Stimulated activated CD8-positive, alpha-beta memory T cell treated with anti-CD3 and anti-CD28 coated beads, Interleukin-2, amount 100 ng/mL, for 48 hours (primary cell): ENCODE measurements at places on chromosomes 16 and 17.
A peak's percentile ranks its signal among the peaks of the same experiment; 100 is the strongest.

DNA sequence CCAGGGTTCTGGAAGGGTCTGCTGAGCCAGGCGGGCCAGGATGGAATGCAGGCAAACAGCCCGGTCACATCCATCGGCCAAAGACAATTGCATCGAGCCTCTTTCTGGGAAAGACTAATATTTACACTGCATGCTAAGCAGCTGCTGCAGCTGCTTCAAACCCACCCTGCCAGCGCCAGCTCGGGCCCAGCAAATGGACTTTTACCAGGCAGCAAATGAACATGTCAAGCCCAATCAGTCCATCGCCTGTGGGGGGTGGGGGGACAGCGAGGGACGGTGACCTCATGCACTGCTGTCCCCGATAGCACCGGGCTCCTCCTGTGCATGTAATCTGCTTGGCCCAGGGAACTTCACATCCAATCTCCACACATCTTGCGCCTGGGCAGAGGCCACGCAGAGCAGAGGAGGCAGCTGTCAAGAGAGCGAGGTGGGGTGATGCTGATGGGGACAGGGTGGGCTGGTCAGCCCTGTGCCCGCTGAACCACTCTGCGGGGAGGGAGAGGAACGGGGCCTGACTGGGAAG lies 39.4 kb upstream of the CDH5 start:
- DNase-seq, result no peak

GRCh38 chr17:47230864-47231263 lies 21.7 kb downstream of the MYL4 start:
- DNase-seq, result no peak

DNA sequence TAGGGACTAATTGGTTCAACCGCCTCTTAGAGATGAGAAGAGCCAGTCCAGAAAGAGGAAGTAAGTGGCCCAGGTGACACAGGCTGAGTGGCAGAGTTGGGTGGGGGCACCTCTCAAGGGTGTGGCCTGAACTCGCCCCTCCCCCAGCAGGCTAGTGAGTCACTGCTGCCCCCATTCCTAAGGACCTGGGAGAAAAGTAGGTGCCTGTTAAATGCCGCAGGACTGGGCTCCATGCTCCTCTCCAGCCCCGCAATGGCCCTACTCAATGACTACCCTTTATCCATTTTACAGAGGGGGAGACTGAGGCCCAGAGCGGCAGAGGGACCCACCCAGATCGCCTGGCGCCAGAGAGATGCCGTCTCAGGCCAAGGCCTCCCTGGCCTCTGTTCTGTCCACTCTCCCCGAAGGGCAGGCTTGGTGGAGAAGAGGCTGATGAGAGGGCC lies 8.1 kb downstream of the TMEM235 start:
- no peak for DNase-seq

DNA sequence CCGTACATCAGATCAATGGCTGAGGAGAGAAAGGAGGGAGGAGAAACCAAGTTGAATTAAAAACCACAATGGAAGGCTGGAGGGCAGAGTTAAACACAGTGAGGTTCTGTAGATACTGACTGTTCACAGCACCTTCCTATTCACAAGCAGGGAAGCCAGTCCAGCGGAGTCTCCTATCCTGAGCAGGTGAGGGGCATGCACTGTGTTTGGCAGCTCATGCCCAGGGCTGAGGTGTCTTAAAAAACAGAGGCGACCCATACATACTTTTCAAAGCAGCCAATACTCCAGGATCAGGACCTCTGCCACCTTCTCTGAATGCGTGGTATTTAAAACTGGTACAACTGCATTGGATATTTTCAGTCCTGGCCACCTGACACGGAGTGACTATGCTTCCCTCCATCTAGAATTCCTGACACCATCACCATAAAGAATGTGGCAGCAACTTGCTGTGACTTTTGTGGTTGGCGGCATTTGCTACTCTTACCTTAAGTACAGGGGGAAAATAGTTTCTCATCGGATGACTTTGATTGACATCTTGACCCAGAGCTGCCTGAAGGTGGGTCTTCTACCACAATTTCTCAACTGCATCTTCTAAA lies 21.5 kb downstream of the USP22 start:
- no peak for DNase-seq

DNA sequence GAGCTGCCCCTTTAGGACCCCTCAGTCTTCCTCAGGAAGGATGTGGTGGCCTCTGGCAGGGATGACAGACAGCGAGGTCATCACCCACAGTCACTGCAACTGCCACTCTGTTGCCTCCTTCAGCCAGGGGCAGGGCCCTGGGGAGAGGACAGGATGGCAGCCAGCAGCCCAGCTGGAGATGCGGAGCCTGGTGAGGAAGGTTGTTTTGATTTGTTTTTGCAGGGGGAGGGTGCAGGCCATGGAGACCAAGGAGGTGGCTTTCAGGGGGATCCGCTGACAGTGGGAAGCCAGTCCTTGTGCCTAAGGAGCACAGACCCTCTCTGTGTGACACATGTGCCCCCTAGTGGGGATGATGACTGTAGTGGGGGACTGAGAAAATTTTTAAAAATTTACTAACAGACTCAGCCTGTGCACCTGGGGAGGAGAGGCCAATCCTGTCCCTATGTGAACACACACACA lies 7.4 kb downstream of the PRCD start:
- peak; percentile 42 for DNase-seq

- DNase-seq, result no peak
These were observed 19.6 kb downstream of the CLUAP1 start for GRCh38 chr16:3520413-3520812.

DNA sequence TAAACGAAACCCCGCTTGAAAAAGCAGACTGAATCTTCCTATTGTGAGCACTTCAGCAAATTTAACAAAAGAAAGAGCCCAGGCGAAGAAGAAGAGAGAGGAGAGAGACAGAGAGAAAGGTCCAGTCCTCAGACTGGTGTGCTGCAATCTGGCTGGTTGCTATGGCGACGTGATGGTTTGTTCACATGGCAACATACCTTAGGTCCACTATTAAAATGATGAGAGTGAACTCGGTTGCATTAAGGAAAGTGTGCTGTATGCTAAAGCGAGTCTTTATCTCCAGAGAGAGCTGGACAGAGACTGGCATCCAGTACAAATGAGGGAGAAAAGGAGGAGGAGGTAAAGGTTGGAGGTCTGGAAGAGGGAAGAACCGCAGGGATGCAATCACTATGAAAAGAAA lies 271.8 kb upstream of the ZFHX3 start:
- DNase-seq, result no peak

- no peak for DNase-seq
These were observed 218.3 kb downstream of the SOX9 start for GRCh38 chr17:72338847-72339790.

- DNase-seq, result no peak
These were observed 17.7 kb downstream of the TAOK1 start for GRCh38 chr17:29407856-29408255.

GRCh38 chr16:28179354-28179753 lies 32.4 kb downstream of the XPO6 start:
- DNase-seq, result no peak

DNA sequence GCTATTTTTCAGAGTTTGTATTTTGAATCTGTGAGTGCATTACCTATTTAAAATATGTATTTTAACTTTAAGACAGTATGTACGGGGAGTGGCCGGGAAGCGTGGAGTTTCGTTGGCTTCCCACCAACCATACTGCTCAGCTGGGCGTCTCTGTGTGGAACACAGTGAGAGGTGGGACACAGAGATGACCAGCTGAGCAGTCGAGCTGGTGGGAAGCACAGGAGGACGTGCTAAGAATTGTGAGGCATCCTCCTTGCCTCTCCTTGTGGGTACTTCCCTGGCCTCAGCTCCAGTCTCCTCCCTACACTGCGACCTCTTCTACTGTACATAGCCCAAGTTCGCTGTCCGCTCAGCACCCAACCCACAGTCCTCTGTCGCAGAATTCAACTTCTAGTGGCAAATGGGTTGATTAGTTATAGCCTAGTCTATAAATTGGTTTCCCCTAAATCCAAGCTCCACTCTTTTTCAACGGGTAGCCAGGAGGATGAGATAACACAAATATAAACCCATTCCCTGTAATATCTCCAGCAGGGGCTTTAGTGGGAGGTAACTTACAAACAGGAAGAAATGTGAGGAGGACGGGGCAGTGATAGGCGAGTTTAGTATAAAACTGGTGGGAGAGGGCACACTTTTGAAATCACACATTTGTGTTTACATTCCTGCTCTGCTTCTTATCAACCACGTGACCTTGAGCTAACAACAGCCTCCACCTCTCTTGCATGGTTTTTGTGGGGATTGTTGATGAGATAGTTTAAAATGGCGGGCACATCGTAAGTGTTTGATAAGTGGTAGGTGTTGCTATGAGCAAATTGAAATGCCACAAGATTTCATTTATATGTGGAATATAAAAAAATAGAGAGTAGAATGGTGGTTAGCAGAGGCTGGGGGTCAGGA lies 211.9 kb upstream of the HS3ST3A1 start:
- DNase-seq, result no peak

- DNase-seq, result no peak
These were observed 4.7 kb upstream of the IGSF6 start for GRCh38 chr16:21656795-21657768.

- no peak for DNase-seq
These were observed 26.3 kb upstream of the ABCA3 start for GRCh38 chr16:2366660-2367309.

GRCh38 chr17:3535253-3535995 lies 22.2 kb downstream of the TRPV3 start:
- peak; percentile 49 for DNase-seq

DNA sequence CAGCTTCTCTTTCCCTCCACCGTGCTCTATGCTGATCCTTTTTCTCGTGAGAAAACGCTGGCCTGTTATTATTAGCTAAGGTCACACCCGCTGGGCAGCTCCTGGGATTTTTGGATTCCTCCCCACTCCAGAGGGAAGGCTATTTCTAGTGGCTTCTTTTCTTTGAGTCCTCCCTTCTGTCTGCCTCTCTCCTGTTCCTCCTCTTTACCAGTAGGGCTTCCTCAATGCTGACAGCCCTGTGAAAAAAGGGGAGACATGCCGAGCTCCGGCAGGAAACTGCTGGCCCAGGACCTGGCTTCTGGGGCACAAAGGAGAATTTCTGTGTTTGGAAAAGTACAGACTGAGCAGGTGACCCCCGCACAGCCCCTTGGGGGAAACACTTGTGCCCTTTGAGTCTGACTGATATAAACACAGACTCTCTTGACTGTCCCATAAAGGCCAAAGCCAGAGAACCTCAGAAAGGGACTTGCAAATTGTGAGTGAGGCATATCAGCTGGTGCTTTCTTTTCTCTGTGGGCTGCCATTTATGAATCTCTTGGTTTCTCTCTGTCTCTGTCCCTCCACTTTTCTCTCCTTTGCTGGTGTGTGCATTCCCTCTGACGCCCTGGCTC lies 14.0 kb upstream of the RNF135 start:
- DNase-seq, result no peak

DNA sequence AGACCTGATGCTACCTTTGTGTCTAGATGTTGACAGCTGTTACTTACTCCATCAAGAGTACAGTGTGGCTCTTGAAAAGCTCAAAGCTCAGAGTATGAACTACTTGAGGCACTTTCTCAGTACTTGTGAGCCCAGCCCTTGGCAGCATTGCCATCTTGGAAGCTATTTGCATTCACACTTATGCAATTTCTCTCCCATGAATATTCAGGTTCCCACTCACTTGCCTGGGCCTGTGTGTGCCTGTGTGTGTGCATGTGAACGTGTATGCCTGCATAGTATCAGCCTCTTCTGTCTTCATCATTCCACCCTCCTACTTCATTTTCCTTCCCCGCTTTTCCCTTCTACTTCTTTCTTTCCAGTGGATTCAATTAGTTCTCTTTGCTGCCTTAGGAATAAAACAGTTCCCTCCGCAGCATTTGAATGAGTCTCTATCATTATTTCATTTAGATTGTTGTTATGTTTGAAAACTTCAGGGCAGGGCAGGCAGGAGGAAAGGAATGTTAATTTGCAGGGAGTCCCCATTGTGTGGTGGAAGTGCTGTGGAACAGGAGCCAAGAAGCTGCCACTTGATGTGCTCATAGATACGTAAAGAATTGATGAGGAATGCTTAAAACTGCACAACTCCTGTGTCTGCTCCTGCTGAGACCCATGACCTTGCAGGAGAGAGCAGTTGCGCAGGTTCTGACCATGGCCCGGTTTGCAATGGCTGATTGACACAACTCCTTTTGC lies 58.9 kb downstream of the HS3ST4 start:
- DNase-seq, result no peak

DNA sequence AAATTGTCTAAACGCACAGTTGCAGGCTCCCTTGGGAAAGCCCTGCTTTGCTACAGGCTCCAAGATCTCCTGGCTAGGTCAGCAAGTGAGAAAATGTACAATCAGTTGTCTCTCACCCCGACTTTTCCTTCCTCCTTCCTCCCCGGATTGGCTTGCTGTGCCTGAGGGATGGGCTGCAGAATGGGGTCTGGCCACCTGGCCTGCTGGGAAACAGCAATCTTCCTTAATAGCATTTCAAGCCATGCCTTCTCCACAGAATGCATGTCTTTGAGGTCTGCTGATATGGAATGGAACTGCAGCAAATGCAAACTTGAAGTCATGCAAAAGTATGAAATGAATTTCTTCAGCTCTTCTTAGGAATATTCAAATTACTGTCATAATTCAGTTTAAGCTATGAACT lies 42.9 kb upstream of the SLFN13 start:
- no peak for DNase-seq

DNA sequence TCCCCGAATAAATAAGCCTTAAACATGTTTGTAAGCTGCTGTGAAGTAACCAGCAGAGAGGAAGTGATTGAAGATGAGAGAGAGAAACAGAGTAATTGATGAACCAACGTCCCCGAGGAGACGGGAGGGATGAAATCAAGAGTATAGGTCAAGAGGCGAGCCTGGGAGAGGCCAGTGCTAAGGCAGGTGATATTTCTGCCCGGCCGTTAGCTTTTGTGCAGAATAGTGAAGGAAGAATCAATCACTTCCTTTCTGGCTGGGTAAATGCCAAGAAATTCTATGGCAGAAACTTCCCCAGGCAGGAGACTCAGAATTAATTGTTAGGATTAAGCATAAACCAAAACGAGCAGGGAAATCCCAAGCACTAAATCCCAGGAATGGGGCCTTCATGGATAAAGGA lies 273.8 kb downstream of the CDH13 start:
- DNase-seq, result no peak

- no peak for DNase-seq
These were observed 48.2 kb upstream of the NSRP1 start for GRCh38 chr17:30068465-30068864.

GRCh38 chr17:82861393-82861775 lies 21.6 kb upstream of the ZNF750 start:
- no peak for DNase-seq

DNA sequence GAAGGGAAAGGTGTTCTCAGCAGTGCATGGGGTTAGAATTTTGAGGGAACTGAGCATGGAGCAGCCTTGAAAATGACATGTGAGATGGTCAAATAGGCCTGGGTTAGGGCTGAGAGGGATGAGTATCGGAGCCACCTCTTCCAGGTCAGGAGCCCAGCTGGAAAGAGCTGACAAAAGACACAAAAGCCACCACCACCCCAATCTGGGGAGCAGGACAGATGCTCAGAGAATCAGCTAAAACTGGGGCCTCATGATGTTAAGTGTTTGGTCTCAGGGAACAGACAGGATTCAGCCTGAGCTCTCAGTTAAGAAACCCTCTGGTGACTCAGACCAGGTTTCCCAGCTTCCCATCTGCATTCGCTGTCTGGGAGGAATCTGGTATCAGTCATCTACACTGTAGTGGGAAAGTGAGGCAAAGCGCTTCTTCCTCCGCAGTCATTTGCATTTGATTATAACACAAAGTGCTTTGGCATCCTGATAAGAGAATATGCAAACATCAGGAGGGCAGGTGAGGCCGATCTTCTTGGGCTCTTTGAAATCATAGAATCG lies 2.6 kb downstream of the WNT9B start:
- no peak for DNase-seq
